ENCODE measurements at places on chromosomes 3 and 15.

- DNase-seq = no peak
These were observed 136.8 kb downstream of the FNDC3B start for GRCh38 chr3:172176061-172176770.

DNA sequence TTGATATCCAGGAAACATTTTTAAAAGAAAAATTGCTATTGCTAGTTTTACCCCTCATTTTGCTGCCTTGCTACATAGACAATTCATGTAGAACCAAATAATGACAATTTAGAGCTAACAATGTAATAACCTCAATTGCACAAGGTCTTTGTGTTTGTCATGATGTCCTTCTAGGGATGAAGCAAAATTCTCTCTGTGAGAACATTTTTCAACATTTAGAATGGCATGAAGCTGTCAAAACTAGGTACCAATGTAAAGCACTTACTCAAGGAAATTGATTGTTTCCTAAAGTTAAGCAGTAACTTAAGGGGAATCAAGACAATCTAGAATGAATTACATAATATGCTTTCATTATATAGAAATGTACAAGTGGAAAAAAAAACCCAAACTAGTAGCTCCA is 7.9 kb upstream of the FGF7 start:
- DNase-seq = no peak

GRCh38 chr3:16132928-16133327 is 41.6 kb upstream of the GALNT15 start:
- DNase-seq = no peak

GRCh38 chr15:87634361-87634760 is 622.2 kb downstream of the NTRK3 start:
- DNase-seq = no peak

DNA sequence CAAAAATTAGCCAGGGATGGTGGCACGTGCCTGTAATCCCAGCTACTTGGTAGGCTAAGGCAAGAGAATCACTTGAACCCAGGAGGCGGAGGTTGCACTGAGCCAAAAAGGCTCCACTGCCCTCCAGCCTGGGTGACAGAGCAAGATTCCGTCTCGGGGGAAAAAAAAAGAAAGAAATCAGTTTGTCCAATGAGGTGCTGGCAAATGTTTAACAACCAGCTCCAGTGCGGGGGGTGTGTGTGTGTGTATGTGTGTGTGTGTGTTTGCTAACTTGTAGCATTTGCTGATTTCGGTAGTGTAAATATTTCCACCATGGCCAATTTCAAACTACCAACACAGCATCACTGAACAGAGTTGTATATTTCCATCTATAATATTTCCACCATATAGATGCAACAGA is 23.8 kb upstream of the IDH2 start:
- no peak for DNase-seq

GRCh38 chr3:167899093-167899492 is 163.6 kb downstream of the SERPINI1 start:
- no peak for DNase-seq

GRCh38 chr3:112908252-112908651 is 61.6 kb upstream of the CD200R1L start:
- DNase-seq = no peak

GRCh38 chr3:17143893-17144664 is 259.3 kb downstream of the PLCL2 start:
- DNase-seq = no peak

- DNase-seq = no peak
These were observed 1.3 kb upstream of the INSYN1 start for GRCh38 chr15:73754461-73754860.

- peak; percentile 79 for DNase-seq
These were observed 88.0 kb downstream of the LRRK1 start for GRCh38 chr15:101006931-101007691.

DNA sequence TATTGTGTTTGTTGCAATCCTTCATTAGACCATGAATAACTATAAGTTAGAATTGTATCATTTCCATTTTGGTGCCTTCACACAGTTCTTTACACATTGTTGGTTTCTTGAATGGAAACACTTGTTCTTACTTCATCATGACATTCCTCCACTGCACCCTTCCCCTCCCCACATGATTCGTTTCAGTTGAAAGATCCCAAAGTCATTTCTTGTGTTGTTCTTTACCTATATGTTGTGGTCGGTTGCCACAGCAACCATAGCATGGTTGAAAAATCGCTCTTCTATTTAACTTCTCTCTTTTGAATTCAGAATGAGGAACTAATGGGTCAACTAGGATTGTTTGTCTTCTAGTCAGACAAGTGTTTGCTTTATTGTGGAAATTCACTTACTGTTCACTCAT is 103.3 kb downstream of the IL1RAP start:
- DNase-seq = peak; percentile 62

- no peak for DNase-seq
These were observed 40.7 kb downstream of the GASK1A start for GRCh38 chr3:43019826-43020225.

- no peak for DNase-seq
These were observed 133.5 kb downstream of the NR2E3 start for GRCh38 chr15:71943806-71944205.

- no peak for DNase-seq
These were observed 1.8 kb upstream of the CYP11A1 start for GRCh38 chr15:74369084-74369745.

GRCh38 chr3:163863146-163863545 is 1215.2 kb downstream of the SI start:
- DNase-seq = no peak

- no peak for DNase-seq
These were observed 174.7 kb upstream of the CGNL1 start for GRCh38 chr15:57201578-57201977.

GRCh38 chr15:76973362-76973743 is 21.6 kb upstream of the PSTPIP1 start:
- DNase-seq = peak; percentile 85

- DNase-seq = no peak
These were observed 55.3 kb upstream of the LEKR1 start for GRCh38 chr3:156770699-156771414.

DNA sequence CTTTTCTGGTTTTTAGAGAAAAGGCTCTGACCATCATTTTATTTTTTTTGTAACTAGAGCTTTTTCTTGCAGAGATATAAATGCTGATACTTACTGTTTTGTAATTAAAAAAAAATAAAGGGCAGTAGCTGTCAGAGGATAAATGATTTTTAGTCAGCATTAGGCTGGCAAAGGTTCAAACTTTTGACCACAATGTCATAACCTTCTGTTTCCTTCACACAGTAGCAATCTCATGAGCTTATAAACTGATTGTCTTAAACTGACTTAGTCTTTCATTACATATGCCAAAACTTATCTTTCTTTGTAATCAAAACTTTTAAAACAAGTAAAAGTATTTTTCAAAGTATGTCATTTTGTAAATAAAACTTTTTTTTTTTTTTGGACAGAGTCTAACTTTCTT is 841.9 kb downstream of the OTOL1 start:
- no peak for DNase-seq

GRCh38 chr3:73029321-73029796 is 32.1 kb upstream of the EBLN2 start:
- no peak for DNase-seq

DNA sequence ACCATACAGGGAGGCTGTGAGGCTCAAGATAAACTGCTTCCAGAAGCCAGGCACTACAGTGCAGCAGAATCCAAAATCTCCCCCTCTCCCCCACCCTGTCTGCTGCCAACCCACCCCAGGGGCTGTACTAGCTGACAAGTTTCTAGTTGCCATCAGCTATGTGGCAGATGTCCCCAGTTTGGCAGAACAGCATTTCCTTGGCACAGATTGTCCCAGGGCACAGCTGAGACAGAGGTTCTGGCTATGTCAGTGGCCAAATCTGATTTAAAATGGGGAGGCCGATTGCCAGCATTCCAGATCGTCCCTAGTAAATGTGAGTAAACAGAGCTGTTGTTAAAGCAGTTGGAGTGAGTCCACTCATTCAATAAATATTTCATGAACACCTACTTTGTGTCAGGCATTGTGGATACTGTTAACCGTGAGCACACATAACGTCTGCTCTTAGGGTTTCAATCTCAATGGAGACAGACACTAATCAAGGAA is 28.0 kb upstream of the CCDC174 start:
- DNase-seq = no peak

Data from activated naive CD4-positive, alpha-beta T cell treated with anti-CD3 and anti-CD28 coated beads for 36 hours (primary cell).